ENCODE measurements at places on chromosomes 11 and 22. TPM values are rescaled to one million over a fixed set of nuclear protein-coding genes. Genes with fewer than 3 reads are reported as not detected.

The ELFN2 gene
- 0.06 TPM for total RNA-seq

DNA sequence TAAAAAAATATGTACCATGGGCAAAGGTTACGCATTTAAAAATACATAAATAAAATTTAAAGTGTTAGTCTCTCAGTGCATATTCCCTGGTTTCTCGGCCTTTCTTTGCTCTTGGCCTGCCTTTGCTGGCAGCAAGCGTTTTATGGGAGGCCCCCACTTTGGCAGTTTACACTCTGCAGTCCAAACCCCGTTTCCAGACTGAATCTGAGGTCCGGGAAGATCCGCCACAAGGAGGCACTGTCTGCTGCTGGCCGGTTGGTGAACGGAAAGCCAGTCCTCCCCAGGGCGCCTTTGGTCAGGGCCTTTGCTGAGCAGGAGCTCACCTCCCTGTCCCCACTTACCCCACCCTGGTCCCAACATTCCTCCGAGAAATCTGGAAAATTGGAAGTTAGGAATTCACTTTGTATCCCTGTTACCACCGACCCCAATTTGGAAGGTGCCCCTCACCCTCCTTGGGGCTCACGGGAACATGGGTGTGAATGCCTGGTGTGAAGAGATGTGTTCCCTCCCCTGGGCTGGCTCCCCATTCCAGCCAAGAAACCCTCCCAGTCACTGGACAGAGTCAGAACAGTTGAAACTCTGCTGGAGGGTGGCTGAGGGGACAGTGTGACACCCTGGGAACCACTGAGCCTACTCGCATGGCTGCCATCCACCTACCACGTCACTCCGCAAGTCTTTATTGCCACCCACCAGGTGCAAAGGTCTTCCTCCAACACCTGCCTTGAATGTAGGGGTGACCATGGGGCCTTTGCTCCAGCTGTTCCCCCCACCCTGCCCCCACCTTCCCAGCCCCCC, 9.4 kb upstream of the SF1 start:
- peak; percentile 70 for DNase-seq

GRCh38 chr11:105492010-105492409, 117.9 kb upstream of the GRIA4 start:
- DNase-seq = no peak

DNA sequence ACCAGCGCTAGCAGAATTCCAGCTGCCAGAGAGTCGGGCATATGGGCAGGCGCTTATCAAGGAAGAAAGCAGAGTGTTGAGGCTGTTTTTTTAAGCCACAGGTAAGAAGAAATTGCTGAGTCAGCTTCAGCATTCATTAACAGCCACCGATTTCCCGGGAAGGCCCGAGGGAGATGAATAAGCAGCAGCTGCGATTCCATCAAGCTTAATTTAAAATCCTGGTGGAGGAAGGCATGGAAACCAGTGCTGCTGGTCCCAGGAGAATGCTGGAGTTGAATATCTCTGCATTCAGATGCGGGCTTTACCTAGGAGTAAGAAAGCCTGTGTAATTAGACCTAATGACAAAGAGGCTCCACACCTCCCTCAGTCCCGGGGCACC, 168.8 kb downstream of the BRD1 start:
- DNase-seq = no peak

GRCh38 chr22:50173311-50173982, 2.9 kb downstream of the PANX2 start:
- DNase-seq = no peak

DNA sequence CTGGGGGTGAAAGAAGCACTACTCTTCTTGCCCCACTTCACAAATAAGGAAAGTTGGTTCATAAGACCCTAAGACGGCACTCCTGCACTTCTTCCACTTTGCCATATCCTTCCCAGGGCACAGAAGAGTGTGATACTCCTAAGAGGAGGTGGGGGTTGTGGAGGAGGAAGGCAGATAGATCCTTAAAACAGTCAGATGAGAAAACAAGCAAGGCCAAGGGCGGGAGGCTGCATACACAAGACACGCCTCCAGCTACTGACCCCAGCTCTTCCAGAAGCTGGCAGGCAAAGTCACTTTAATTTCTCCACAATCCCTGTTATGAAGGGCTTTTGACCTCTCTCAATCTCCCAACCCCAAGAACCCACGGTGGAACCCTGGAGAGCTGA, 1.6 kb upstream of the CHRM4 start:
- DNase-seq = no peak

GRCh38 chr11:123671534-123671933, 17.1 kb upstream of the SCN3B start:
- no peak for DNase-seq

Measured in aorta (tissue), 5 donors.